ENCODE measurements at places on chromosomes 1 and 21.

DNA sequence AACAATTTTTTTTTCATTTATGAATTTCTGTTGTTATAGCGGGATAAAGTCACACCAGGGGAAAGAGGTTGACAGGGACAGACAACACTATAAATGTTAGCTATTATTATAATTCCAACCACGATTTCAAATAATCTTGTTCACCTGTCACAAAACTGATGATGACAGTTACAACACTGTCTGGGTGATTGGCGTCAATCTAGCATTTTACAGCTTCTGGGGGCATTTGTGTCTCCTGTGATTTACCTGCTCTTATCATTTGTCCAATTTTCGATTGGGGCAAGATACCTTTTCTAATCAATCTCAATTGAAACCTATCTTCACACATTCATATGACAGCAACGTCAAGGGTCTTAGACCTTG lies 44.6 kb upstream of the LYST start:
- no peak for DNase-seq

DNA sequence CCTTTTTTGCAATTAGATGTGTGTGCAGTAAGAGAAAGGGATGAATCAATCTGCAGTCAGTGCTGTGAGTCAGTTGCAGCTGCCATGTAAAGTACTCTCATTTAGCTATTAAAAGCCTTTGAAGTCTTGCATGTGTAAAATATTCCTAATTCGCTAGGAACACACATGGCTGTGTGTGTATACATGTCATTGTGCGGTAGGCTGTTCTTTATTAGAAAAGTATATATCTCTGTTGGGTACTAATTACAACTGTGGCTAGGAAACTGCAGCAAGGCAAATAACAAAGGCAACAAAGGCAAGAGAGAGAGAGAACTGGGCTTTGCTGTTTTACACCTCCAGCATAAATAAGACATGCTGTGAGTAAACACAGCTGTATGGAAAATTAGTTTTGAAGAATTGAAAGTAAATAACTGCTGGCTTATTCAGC lies 41.7 kb downstream of the EPB41 start:
- no peak for DNase-seq

GRCh38 chr1:220733086-220733601 lies 15.0 kb upstream of the MTARC2 start:
- DNase-seq = peak; percentile 5

DNA sequence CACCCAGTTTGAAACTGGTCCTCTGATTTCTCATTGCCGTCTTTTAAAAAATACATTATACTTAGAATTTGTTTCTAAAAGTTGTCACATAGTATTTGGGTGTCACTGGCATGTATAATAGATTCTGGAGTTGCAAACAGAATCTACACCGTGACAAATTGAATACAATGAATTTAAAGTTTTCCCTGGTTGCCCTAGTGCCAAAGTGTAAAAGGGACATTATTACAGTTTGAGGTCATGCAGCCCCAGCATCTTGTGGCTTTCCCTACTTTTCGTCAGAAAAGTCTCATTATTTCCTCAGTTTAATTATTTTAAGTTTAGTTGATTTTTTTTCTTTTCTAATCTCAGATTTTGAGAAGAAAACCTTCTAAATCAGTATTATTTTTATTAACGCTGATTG lies 155.9 kb downstream of the DISP1 start:
- DNase-seq = no peak

GRCh38 chr1:236692128-236692527 lies 5.8 kb downstream of the ACTN2 start:
- DNase-seq = no peak

- DNase-seq = no peak
Measured at GRCh38 chr1:47002211-47002610, 21.3 kb upstream of the CYP4X1 start.

- DNase-seq = no peak
Measured at GRCh38 chr1:218348628-218349071, 3.5 kb downstream of the TGFB2 start.

- no peak for DNase-seq
Measured at GRCh38 chr1:156704930-156705320, 458 bp downstream of the CRABP2 start.

DNA sequence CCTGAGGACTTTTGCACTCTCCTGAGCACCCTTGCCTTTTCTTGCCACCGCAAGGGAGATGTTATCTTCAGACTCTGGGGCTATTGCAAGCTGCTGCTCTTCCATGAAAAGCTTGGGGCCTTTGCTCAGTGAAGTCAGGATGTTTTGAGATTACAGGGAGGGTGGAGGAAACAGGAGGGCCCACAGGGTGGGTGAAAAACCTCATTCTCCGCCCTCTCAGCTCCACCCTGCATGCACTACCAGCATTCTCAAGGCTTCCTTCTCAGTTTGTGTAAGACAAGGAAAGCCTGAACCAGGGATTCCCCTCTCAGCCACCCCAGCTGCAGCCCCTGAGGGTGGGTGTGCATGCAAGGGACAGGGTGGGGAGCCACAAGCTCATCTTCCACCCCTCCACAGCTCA lies 25.8 kb upstream of the ZNF648 start:
- no peak for DNase-seq

Data from nucleus accumbens (tissue), 56 donors.